Stimulated activated CD8-positive, alpha-beta memory T cell treated with anti-CD3 and anti-CD28 coated beads, Interleukin-7, amount 100 ng/mL, for 1 hour (primary cell): ENCODE measurements at places on chromosomes 11 and 22.

DNA sequence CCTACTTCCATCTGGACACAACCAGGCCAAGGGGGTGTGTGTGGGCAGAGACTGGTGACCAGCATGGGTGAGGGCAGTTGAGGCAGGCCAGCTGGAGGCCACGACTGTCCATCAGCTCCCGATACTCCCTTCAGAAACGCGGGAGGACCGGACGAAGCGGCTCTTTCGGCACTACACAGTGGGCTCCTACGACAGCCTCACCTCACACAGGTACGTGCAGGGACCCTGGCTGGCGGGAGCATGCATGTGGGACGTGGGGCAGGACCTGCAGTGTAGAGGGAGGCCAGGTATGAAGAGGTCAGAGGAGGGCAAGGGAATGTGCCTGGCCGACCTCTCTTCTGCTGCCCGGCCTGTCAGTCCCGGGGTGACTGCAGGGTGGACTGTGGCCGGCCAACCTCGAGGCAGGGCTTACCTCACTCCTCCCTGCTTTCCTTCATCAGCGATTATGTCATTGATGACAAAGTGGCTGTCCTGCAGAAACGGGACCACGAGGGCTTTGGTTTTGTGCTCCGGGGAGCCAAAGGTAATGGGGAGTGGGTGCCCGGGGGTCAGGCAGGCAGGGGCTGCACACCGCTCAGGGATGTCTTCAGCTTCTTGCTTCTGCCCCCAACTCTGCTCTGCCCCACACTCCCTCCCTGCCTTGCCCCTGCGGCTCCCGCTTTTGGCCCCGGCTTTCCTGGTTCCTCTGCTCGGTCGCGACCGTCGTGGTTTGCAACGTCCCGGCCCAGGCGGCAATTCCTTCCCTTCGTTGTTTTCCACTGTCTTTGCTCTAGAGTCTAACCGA lies 31.3 kb downstream of the SHANK3 start:
- no peak for DNase-seq

DNA sequence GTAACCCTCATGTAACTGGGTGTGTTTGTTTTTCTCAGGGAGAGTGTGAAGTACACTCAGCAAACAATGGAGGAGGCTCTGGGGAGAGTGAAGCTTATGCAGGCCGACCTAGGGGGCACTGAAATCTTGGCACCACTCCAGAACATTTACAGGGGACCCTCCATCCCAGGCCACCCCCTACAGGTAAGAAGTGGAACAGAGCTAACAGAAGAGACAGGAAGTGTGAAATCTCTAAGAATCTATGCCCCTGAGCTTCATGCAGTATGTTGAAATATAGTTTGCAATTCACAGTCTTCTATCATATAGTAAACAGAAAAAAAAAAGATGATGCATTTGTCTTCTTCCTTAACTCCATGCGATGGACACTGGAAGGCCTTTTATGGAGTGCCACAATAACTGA lies 8.4 kb downstream of the VWA5A start:
- DNase-seq: no peak

- DNase-seq: no peak
These were observed 11.2 kb downstream of the PEX26 start for GRCh38 chr22:18088825-18089568.

DNA sequence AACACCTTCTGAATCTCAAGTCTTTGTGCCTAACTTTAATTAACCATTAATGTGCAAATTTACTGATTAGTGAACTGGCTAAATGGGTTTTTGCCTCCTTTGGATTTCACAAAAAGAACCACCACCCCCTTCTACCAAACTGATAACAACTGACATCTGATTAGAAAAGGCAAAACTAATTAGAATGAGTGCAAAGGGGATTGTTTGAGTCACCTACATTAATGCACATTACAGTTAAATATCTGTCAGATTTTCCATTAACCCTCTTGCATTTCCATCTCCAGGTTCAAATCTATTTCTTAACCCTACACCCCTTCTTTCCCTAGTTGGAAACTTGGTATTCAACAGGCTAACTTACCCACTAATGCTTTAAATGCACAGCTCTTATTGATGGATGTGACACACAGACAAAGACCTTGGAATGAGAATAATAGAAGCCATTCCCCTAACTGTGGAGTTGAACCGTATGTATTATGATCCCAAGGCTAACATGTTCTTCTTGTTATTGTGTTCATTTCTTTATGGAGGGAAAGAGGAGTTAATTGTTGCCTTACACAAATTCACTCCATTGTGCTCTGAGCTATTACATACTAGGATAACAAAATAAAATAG lies 161.5 kb upstream of the MTMR2 start:
- no peak for DNase-seq

DNA sequence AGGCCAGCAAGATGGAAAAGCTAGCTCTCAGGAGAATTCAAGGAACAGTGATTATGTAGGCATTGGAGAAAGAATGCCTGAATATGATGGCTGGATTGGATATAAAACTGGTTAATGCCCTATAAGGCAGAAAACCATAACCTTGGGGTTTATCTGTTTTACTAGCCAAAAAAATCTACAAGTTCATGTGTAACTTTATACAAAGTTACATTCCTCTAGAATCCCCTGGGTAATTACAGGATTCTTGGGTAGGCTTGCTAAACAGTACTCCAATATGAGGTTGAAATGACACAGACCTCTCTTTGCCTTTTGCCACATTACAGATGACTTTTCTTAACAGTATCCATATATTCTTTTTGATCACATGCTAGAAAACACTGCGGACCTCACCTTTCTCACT lies 26.0 kb downstream of the TSPAN18 start:
- DNase-seq: no peak

DNA sequence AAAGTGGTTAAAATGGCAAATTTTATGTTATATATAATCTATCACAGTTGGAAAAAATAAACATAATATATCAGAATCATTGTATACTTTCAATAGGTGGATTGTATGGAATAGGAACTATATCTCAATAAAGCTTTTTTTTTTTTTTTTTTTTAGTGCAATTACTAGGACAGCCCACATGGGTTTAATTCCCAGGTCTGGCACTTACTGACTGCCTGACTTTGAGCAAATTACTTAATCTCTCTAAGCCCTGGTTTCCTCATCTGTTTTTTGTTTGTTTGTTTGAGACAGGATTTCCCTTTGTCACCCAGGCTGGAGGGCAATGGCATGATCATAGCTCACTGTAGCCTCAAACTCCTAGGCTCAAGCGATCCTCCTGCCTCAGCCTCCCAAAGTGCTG lies 26.1 kb upstream of the BAIAP2L2 start:
- no peak for DNase-seq

DNA sequence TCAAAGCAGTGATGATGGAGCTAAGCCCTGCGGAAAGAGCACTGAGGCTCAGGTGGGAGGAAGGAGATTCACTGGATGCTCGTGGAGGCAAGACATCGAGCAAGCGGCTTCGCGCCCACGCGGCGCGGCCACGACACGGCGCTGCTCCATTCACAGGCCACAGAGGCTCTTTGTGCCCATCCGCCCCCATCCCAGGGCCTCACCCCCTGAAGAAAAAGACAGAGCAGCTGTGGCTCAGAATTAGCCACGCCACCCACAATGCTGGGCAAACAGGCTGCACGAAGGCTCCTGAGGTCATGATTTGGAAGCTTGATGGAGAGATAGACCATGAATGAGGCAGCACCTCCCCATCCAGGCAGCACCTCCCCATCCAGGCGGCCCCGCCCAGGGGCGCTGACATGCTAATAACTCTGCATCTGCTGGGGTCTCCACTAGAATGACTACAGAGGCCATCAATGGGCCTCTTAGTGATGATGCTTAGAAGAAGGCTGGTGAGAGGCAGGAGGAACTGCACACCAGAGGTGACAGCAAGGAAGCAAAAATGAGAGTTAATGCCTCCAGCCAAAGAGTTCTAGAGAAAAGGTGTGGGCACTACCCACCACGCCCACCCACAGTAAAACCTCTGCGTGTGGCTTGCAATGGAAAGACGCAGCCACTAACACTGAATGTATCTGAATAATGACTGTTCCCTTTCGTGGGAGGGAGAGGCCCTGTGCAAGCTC lies 43.5 kb downstream of the MYH9 start:
- DNase-seq: no peak

DNA sequence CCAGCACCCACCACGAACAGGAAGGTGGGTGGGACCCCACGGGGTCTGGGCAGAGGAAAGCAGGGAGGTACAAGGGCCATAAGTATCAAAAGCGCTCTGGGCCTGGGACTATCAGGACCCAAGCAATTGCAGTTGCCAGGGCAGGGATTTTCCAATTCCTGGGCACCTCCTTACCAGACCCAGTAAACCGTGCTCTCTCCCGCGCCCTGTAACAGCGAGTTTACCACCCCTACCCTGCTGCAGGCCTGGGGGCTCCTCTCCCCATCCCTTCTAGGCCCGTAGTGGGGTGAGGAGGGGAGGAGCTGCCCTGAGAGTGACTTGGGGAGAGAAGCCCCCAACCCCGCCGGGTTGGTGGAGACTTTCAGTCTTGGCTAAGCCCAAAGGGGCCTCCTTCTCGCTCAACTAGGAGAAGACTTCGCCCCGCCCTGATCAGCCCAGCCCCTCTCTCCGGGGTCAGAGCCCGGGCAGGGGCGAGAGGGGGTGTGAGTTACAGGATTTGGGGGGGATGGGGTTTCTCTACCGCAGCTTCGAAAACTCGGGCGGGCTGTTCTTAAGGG lies 5.4 kb downstream of the PAX6 start:
- no peak for DNase-seq

DNA sequence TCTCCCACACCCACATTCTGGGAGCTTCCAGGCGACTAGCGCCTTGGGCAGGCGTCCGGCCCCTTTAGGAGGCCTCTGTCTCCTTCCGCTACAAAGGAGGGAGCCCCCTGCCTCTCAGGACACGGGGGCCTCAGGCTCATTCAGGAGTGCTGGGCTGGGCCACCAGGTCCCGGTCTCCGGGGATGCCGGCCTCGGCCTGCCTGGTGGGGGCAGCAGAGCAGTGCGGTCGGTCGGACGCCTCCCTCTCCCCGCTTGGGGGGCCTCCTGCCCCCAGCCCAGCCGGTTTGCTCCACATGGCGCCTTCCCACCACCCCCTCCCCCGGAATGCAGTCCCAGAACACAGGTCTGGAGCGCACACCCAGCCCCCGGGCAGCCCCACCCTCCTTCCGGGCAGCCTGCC lies 21.9 kb downstream of the MRPL23 start:
- no peak for DNase-seq

GRCh38 chr11:57214494-57214893 lies 22.6 kb downstream of the APLNR start:
- no peak for DNase-seq

DNA sequence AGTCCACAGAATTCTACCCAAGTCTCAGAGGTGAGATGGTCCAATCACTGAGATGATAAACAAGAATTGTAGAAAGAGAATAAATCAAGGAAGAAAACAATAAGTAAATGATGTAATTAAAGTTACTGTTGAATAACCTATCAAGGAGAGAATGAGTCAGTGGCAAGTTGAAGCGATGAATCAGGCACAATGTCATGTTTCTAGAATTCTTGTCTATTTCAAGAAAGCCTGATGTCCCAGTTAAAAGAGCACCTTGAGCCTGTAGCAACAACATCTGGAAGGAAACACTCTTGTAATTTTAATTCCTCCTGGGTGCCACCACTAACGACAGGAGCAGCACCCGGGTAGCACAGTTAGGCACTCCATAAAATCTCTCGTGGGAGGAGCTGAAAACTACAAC lies 67.9 kb upstream of the SLC35C1 start:
- no peak for DNase-seq

GRCh38 chr11:124075841-124076651 lies 34.9 kb upstream of the OR10G7 start:
- DNase-seq: no peak

DNA sequence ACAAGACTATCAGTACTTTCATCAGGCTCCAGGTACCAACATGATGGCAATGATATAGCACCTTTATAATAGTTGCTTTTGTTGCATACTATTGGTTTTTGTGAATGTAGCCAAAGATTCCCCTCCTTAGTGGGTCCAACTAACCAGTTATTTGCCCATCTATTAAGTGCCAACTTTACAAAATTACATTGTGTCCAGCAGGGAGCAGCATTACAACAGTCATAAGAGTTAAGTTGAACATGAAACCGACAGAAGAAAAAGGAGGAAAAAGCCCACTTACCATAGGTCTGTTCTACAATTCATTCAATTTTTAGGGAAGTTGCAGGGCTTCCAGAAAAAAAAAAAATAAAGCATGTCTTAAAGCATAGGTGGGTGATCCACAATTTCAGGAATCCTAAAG lies 21.6 kb downstream of the IMMP1L start:
- no peak for DNase-seq

DNA sequence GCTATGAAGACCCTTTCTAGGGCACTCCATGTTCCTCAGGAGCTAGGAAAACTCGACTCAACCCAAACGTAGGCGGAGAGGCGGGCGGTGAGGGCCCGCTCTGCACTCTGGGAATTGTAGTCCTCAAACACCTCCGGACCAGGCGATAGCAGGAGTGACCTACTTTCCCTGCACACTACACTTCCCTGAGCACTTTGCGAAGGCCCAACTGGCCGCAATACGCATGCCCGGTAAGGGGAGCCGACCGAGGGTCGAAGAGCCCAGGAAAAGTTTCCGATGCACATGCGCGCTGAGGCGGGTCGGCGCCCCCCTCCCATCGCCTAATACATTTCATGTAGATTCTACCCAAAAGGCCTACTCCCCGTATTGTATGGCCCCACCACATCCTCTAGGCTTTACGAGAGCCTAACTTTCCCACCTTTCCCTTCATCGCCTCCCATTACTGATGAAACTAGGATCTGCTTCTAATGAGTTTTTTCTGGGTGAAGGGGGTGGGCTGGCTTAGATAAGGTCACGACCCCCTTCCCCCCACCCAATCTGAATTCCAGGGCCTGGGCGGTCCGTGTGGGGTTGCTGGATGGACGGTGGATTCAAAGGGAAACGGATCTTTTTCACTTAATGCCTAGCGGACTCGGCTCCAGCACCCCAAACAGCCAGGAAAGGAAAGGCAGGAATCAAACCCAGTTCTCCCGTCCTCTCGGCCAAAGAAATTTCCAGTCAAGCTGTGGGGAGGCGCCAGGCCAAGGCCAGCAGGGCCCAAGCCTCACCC lies 2.1 kb downstream of the TOB2 start:
- DNase-seq: peak; percentile 64

DNA sequence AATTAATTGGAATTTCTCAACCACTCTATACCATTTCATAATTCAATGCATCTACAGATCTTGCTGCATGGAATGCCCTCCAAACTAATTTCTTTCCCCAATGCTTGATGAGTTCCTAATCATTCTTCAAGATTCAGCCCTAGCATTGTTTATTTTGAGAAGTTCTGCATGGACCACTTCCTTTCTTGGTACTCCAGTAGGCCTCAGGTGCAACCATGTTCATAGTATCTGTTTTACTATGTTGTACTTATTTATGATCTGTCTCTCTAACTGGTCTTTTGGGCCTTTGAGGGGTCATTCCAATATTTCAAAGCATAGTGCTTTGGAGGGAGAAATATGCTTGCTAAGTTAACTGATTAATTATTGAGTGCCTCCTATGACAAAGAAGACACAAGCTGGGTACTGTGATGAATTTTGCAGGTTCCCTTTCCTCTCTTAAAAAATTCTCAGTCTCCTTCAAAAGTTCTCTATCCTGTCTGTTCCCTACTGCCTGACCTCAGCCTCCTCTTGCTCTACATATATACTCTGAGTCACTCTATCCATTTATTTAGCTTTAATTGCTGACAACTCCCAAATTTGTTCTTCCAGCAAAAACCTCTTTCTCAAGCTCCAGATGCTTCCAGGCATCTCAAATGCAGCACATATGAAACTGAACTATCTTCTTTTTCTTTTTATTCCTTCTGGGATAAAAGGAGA lies 9.5 kb downstream of the MRPL17 start:
- no peak for DNase-seq

GRCh38 chr11:134176284-134176683 lies 47.5 kb downstream of the NCAPD3 start:
- DNase-seq: no peak
